Right kidney (tissue), 9 donors: ENCODE measurements at places on chromosomes 2 and 18.

DNA sequence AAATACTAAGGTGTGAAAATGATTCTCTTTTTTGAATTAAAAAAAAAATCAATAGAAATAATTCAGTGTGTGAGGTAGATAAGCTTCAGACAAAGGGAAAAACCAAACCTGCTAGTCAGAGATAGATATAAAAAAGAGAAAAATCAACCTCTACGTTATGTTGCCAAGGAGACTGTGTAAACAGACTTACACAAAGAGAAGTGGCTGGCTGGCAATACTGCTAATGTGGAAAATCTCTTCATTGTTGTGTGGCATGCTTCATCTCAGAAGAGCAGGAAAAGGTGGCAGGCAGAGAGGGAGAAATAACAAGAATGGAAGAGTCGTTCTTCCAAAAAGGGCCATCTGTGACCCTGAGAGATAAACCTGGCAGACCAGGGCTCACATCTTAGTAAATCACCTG lies 200.8 kb downstream of the SLC8A1 start:
- no peak for DNase-seq

- DNase-seq, result no peak
These were observed 453.4 kb downstream of the BCL11A start for GRCh38 chr2:60100034-60100433.

DNA sequence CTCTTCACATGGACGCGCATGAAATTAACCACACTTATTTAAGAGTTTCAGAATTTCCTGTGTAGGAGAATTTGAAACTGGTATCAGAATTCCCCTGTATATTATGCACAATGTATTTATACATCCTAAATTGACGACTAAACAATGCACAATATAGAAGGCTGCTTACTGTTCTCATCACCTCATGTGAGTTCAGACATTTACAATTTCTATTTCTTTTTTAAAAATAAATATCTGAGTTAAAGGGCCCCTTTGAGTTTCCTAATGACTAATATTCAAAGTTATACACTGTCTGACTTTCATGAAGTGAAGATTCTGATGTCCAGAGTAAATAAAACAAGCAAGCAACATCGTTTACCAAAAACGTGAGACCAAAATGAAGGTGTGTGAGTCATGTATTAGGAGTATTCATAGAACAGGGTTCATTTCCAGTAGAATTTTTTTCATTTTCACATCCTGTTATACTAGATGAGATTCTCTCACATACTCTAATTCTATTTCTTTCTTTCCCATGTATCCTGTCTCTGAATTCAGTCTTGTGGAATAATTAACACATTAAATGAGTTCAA lies 406.2 kb downstream of the NUP35 start:
- no peak for DNase-seq

DNA sequence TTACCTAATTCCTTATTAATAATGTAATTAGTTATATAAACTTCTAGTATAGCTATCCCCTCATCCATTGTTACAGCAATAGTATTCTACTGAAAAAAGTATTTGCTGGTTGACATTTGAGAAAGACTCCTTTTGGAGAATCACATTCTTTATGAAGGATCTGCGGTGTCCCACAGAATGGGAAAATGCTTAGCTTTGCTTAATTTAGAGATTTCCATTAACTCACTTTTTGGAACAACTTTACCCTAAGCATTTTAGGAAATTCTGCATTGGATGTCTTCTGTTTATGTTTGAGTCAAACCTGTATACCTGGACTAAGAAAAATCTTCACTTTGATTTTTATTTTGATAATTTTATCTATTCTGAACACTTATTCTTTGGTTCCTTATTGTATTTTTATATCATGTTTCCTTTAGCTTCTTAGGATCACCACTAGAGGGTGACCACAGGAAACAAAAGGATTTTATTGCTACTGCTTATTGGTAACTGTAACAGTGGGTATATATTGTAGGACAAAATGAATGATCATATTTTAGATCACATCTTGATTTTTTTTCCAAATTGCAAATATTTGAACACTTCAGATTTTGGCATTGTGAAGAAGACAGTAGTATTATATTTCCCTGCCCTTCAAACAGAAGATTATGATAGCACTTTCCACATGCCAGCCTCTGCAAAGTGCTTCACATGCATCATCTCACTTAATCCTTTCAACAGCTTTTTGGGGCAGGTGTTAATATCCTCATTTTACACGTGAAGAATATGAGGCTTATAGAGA lies 79.6 kb downstream of the MIB1 start:
- DNase-seq, result no peak

DNA sequence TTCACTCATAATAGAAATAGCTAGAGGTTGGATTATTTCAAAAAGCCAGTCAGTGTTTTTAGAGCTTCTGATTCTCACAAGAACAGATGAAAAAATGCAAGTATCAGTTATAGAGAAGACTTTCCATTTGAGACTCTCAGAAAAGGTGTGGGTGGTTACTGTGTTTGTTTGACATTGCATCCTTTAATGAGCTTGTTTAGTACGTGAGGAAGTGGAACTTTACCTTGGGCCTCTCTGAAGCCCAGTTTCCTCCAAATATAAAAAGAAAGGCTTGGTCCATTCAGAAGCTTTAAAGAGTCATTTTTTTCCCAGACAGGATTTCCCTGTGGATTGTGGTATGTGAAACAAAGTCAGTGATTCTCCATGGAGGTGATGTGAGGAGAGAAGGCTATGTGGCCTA lies 89.9 kb upstream of the RANBP2 start:
- DNase-seq, result no peak

GRCh38 chr18:44424645-44425035 lies 256.0 kb upstream of the SETBP1 start:
- DNase-seq, result no peak

DNA sequence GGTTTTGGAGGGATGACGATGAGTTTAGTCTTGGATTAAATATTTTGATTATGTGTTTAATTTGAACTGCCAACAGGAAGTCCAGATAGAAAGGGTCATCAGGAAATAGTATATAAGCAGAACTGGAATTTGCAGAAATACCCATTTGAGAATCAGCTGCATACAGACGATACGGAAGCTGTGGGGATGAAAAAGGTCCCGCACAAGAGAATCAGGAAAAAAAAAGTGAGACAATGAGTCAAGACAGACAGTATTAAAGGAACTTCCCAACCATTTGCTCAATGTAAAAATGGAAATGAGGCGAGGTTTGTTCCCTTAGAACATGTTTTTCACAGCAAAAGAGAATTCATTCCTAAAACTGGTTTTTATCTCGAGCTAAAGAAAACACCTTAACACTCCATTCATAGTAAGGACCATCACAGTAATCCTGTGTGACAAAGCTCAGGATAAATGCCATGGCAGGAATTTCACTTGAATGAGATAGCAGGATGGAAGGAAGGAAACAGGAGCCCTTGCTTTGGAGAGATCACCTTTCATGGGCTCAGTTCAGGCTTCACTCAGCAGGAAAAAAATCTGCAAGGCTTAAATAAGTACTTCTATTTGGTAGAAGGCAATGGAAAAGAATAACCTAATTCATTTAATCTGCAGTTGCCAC lies 29.3 kb downstream of the BCL2 start:
- no peak for DNase-seq
